Spleen (tissue), 13 donors: ENCODE measurements at places on chromosomes 2 and 18. TPM values are rescaled to one million over a fixed set of nuclear protein-coding genes. Genes with fewer than 3 reads are reported as not detected.

The PFN4 gene
- not detected for total RNA-seq

The RGPD4 gene
- total RNA-seq: 0.14 TPM

The OTOS gene
- total RNA-seq: not detected

The KCNJ13 gene
- total RNA-seq: not detected

DNA sequence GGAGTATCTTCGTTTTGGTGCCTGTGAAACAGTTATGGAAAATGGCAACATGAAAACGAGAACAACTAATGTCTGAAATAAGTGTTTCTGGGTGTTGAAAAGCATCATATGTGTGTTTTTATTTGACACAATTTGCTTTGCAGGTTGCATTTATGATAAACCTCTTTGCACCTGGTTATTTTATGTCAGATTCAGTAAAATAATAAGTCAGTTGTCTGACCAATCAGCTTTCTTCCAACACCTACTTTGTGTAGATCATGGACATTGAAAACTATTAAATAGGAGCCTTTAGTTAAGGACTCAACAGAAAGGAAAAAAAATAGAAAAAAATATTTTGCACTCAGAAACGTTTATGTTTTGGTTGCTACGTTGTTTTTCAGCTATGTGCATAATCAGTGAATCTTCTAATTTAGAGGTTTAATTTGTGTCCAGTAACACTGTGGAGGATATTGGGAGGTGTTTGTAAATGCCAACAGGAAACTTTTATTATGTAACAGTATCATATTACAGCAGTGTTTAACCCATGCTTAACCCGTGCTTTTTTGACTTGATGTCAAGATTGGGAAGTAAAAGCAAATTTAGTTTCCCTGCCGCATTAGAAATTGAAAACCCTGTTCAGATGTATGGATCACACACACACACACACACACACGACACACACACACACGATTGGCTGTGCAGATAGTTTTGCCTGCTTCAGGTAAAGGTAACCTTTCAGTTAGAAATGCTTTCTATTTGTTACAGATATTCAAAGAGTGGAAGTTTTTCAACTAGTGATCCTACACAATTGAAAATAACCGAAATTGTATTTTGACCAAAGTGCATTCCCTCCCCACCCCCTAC lies 2.6 kb downstream of the PKP4 start:
- H3K4me1 ChIP-seq: peaks cover 32% of the 10 kb centered on the region
- H3K27me3 ChIP-seq: no peaks in the 10 kb centered on the region
- no peak overlapping the region for H3K4me3 ChIP-seq
- DNase-seq: no peak
- H3K27ac ChIP-seq: no peak overlapping the region
- H3K36me3 ChIP-seq: no peaks in the 10 kb centered on the region

- no peak overlapping the region for H3K27ac ChIP-seq
- H3K27me3 ChIP-seq: no peaks in the 10 kb centered on the region
- no peaks in the 10 kb centered on the region for H3K36me3 ChIP-seq
- no peak overlapping the region for H3K4me3 ChIP-seq
These were observed 20.9 kb upstream of the STEAP3 start for GRCh38 chr2:119202610-119203310.

DNA sequence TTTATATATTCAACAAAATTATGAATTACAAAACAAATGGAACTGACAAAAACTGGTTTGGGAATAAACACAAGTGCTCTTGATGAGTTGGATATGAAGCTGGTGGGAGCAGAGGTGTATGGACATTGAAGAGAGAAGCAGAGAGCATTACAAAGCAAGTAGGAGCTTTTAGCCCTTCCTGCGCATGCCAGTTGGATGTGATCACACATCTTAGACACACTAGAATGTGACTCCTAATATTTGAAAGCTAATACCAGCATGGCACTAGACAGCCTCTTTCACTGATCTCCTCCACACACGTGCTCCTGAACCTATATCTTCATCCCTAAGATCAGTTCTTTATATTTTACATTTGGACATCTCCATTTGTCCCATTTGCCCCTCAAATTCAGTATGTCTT lies 298.1 kb downstream of the MTX2 start:
- no peaks in the 10 kb centered on the region for H3K36me3 ChIP-seq
- H3K27me3 ChIP-seq: peaks cover 35% of the 10 kb centered on the region
- no peaks in the 10 kb centered on the region for H3K4me1 ChIP-seq
- no peak for DNase-seq

DNA sequence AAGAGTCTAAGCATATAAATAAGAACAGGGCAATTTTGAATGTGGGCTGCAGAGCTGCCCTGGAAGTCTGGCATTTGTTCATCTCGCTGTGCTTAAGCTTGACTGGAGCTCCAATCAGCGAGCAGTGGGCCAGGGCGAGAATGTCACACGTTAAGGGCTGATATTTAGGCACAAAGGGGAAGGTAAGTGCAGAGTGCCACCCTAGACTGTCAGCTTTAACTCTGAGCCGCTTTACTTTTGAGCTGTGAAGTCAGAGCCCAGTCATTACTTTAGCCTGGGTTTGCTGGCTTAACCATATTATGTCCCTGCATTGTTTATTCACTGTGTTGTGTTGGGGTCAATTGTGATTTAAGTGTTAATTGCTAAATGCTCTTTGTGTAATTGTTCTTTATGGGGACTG lies 236.1 kb upstream of the SIX3 start:
- no peaks in the 10 kb centered on the region for H3K4me1 ChIP-seq
- no peaks in the 10 kb centered on the region for H3K36me3 ChIP-seq
- H3K4me3 ChIP-seq: no peak overlapping the region

GRCh38 chr2:63817382-63817781 lies 24.3 kb upstream of the UGP2 start:
- H3K4me3 ChIP-seq: no peak overlapping the region
- no peaks in the 10 kb centered on the region for H3K27me3 ChIP-seq
- no peak for DNase-seq
- no peak overlapping the region for H3K27ac ChIP-seq
- H3K36me3 ChIP-seq: no peaks in the 10 kb centered on the region

DNA sequence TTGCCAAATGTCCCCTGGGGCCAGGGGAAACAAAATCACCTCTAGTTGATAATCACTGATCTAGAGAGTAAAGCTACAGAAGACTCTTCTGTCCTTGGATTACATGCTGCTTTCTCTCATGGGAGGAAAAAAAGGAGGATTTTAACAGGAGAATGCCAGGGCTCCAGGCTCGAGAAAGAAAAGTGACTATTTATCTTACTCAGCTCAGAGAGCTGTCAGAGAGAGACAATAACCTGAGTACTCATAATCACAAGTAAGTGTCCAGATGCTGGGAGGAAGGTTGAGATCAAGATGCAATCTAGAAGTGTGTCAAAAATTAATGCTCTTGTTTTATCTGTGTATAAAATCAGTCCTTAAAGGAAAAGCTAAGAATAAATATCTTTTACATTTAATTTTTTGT lies 133.3 kb downstream of the PTRHD1 start:
- no peak for DNase-seq
- H3K36me3 ChIP-seq: peaks cover 8% of the 10 kb centered on the region
- no peak overlapping the region for H3K27ac ChIP-seq

DNA sequence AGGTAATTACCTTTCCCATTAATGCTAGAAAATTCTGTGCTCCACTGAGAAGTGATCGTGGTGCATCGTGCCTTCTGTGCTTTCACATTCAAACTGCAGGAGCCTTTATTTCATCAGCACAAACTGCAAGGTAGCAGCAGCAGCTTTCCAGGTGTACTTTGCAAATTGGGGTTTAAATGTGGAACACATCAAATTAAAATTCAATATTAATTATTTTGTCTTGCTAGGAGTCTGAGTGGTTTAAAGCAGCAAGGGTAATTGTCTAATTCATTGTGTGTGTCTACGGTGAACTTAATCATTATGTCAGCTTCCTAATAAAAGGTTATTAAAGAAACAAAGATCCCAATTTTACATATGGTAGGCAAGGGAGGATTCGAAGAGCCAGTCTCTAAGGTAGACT lies 180.8 kb upstream of the ATP5MC3 start:
- H3K27me3 ChIP-seq: no peaks in the 10 kb centered on the region
- no peaks in the 10 kb centered on the region for H3K4me1 ChIP-seq
- H3K36me3 ChIP-seq: no peaks in the 10 kb centered on the region

GRCh38 chr18:54388203-54389142 lies 30.8 kb downstream of the C18orf54 start:
- no peak for DNase-seq
- H3K27ac ChIP-seq: no peak overlapping the region
- H3K27me3 ChIP-seq: no peaks in the 10 kb centered on the region
- no peaks in the 10 kb centered on the region for H3K4me1 ChIP-seq
- no peaks in the 10 kb centered on the region for H3K36me3 ChIP-seq
- H3K4me3 ChIP-seq: no peak overlapping the region
